ENCODE measurements at places on chromosomes 3 and 15. TPM values are rescaled to one million over a fixed set of nuclear protein-coding genes. Genes with fewer than 3 reads are reported as not detected.

DNA sequence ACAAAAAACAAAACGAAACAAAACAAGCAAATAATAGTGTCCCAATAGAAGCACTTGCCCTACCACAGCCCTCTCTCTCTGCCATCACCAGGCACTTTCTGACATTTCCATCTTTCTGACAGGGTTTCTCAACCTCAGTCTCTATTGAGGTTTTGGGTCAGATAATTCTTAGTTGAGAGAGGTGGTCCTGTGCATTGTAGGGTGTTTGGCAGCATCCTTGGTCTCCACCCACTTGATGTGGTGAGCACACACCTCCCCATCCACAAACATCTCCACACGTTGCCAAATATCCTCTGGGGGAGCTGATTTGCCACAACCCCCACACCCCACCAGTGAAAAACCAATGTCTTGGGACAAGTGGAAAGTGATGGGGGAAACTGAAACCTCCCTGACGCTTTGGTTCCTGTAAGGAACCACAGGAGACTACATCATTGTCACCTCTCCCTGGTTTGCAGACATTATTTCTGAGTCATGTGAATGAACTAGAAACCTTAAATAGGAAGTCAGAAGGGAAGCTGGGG lies 733.7 kb upstream of the CFAP20DC start:
- H3K4me3 ChIP-seq, result no peak overlapping the region
- DNase-seq, result no peak
- H3K27me3 ChIP-seq, result no peaks in the 10 kb centered on the region
- no peaks in the 10 kb centered on the region for H3K36me3 ChIP-seq

- H3K36me3 ChIP-seq, result no peaks in the 10 kb centered on the region
- H3K27ac ChIP-seq, result peak overlapping the region; percentile 66
- H3K27me3 ChIP-seq, result peaks cover 5% of the 10 kb centered on the region
- DNase-seq, result no peak
- peaks cover 3% of the 10 kb centered on the region for H3K4me1 ChIP-seq
- H3K4me3 ChIP-seq, result peak overlapping the region; percentile 88
Measured at GRCh38 chr15:50906954-50907600, 1.4 kb upstream of the AP4E1 start.

DNA sequence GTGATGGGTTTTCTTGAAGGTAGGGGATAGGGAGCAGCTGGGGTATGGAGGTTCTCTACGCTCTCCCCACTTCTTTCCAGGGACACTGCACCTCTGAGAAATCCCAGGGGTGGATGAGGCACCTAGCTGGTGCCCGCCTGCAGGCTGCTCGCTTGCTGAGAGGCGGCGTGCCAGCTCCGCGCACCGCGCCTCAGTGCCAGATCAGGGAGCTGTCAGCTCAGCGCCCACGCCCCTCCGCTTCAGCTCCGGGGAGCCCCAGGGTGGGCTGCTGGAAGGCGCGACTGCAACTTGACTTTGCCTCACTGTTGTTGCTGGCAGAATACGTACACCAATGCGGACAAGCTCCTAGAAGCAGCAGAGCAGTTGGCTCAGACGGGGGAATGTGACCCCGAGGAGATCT lies 345.7 kb upstream of the UMPS start:
- no peak overlapping the region for H3K4me3 ChIP-seq
- no peak for DNase-seq
- H3K27me3 ChIP-seq, result peaks cover 4% of the 10 kb centered on the region
- peak overlapping the region; percentile 62 for H3K27ac ChIP-seq
- H3K4me1 ChIP-seq, result peaks cover 32% of the 10 kb centered on the region

GRCh38 chr15:80188251-80188650 lies 35.5 kb downstream of the FAH start:
- H3K27me3 ChIP-seq, result peaks cover 3% of the 10 kb centered on the region
- peaks cover 32% of the 10 kb centered on the region for H3K4me1 ChIP-seq

DNA sequence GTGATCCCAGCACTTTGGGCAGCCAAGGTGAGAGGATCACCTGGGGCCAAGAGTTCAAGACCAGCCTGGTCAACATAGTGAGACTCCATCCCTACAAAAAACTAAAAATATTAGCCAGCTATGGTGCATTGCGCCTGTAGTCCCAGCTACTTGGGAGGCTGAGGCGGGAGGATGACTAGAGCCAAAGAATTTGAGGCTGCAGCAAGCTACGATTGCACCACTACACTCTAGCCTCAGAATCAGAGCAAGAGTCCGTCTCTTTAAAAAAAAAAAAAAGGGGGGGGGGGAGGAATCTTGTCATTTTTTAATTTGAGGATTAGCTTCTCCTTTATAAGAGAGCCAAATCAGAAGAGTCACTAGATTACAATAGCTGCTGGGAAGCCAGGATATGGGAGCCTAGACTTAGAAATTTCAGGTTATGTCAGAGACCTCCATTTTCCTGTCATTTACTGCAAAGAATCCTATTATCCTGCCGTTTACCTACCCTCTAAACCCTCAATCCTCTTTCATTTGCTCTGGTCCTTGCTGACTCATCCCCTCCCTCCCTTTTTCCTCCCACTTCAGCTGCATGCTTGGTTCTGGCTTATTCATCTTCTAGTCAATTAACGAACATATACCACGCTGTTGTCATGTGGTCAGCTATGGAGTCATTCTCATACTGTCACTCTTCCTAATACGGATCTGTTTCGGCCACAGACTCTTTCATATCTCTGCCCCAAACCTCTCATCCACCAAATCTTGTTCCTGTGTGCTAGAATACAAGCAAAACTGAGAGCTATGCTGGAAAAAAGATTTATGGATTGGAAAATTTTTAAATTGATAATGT lies 83.8 kb upstream of the PPIB start:
- no peaks in the 10 kb centered on the region for H3K36me3 ChIP-seq
- H3K4me1 ChIP-seq, result no peaks in the 10 kb centered on the region
- H3K27ac ChIP-seq, result peak overlapping the region; percentile 65
- H3K27me3 ChIP-seq, result peaks cover 2% of the 10 kb centered on the region

- no peak for DNase-seq
- peak overlapping the region; percentile 98 for H3K27ac ChIP-seq
- H3K27me3 ChIP-seq, result peaks cover 28% of the 10 kb centered on the region
- H3K4me3 ChIP-seq, result peak overlapping the region; percentile 98
- H3K36me3 ChIP-seq, result peaks cover 24% of the 10 kb centered on the region
Measured at GRCh38 chr3:85781806-85782205, 823.0 kb downstream of the CADM2 start.

GRCh38 chr3:184512621-184513020 lies 49.0 kb upstream of the EPHB3 start:
- peak overlapping the region; percentile 45 for H3K4me3 ChIP-seq
- peaks cover 4% of the 10 kb centered on the region for H3K4me1 ChIP-seq

- DNase-seq, result no peak
- H3K27ac ChIP-seq, result no peak overlapping the region
- no peak overlapping the region for H3K4me3 ChIP-seq
- no peaks in the 10 kb centered on the region for H3K27me3 ChIP-seq
- H3K36me3 ChIP-seq, result no peaks in the 10 kb centered on the region
- H3K4me1 ChIP-seq, result no peaks in the 10 kb centered on the region
Measured at GRCh38 chr15:96750361-96750760, 419.9 kb downstream of the NR2F2 start.

DNA sequence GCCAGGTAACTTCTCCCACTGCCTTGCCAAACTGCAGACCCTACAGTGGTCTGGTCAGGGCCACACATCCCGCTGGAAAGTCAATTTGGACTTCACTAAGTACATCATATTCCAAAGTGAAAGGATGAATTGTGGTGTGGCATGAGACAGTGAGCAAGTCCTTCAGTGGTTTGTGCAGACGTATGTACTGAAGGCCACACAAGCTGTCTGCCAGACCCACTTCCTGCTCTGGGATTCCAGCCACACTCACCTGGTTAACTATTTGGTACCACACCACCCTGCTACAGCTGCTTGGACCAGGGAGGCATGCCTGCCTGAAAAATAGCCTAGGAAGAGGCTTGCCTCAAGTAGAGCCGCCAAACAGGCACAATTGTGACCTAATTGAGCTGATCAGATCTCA lies 94.1 kb upstream of the STRIT1 start:
- no peaks in the 10 kb centered on the region for H3K36me3 ChIP-seq
- H3K27me3 ChIP-seq, result no peaks in the 10 kb centered on the region
- H3K4me3 ChIP-seq, result no peak overlapping the region
- no peak overlapping the region for H3K27ac ChIP-seq
- H3K4me1 ChIP-seq, result peaks cover 22% of the 10 kb centered on the region

DNA sequence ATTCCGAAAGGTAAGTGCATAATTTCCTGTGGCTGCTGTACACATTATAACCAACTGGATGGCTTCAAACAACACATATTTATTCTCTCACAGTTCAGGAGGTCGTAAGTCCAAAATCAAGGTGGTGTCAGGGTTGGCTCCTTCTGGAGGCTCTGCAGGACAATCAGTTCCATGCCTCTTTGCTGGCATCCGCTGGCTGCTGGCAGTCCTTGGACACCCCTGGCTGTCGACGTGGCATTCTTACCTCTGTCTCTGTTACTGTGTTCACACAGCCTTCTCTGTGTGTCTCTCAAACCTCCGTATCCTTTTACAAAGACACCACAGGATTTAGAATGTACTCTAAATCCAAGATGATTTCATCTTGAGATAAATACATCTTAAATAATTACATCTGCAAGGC lies 398.8 kb upstream of the ATP10A start:
- H3K36me3 ChIP-seq, result no peaks in the 10 kb centered on the region
- H3K4me1 ChIP-seq, result no peaks in the 10 kb centered on the region
- DNase-seq, result no peak
- H3K27ac ChIP-seq, result no peak overlapping the region

- peaks cover 55% of the 10 kb centered on the region for H3K4me1 ChIP-seq
- H3K27ac ChIP-seq, result peak overlapping the region; percentile 11
- H3K4me3 ChIP-seq, result no peak overlapping the region
- DNase-seq, result no peak
Measured at GRCh38 chr3:195248281-195248680, 22.7 kb downstream of the XXYLT1 start.

DNA sequence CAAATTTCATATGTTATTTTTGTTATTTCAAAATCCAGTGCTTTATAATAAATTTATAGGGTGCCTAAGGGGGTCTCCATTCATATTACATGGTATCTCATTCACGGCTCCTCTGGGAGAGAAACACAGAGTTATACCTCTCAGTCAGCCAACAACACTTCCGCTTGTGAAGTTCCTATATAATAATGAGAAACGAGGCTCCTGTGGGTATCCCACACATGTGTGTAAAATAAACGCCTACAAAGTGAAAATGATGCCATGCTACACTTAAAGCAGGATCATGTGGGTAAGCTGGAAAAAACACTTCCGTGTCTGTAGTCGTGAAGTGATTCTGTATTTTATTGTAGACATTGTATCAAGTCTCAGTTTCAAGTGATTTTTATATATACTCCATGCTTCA lies 218.8 kb upstream of the ICE2 start:
- no peak for DNase-seq
- no peak overlapping the region for H3K4me3 ChIP-seq
- no peaks in the 10 kb centered on the region for H3K36me3 ChIP-seq

FHIT gene
- 15.2 TPM for total RNA-seq

DNA sequence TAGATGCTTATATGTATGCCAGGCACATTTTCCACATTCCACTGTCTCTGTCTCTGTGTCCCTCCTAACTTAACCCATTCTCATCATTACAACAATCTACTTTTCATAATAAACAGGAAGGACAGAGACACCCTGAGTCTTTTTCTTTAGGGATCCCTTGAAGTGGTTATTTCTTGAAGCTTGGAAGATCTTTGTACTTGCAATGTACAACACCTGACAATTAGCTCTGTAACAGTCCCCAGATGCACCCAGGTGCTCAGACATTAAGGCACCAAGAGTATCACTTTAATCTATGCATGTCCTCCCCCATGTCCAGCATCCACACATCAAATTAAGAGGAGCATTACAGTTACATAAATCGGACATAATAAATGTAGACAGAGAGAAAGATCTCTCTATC lies 309.6 kb upstream of the KCNH8 start:
- H3K27me3 ChIP-seq, result no peaks in the 10 kb centered on the region
- DNase-seq, result no peak
- H3K27ac ChIP-seq, result no peak overlapping the region
- H3K4me3 ChIP-seq, result no peak overlapping the region
- no peaks in the 10 kb centered on the region for H3K4me1 ChIP-seq

DNA sequence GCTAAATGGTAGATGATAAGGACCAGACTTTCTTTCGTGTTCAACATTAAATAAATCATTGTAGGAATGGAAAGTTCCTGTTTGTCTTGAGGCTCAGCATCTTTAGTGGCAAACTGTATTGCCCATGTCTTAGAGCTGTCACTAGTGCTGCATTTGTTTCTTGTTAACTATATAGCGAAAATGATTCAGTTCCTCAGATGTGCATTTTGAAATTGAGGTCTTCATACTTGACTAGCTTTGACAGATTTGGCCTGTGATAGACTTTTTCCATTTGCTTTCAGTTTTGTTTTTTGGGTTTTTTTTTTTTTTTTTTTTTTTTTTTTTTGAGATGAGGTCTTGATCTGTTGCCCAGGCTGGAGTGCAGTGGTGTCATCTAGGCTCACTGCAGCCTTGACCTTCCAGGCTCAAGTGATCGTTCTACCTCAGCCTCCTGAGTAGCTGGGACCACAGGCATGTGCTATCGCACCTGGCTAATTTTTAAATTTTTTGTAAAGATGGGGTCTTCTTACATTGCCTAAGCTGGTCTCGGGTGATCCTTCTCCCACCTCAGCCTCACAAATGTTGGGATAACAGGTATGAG lies 9.5 kb upstream of the RPLP1 start:
- peaks cover 2% of the 10 kb centered on the region for H3K27me3 ChIP-seq
- H3K4me1 ChIP-seq, result no peaks in the 10 kb centered on the region
- H3K36me3 ChIP-seq, result no peaks in the 10 kb centered on the region
- no peak overlapping the region for H3K4me3 ChIP-seq

NLGN1 gene
- 50.2 TPM for total RNA-seq

ZNF639 gene
- total RNA-seq, result 34.2 TPM

EAF2 gene
- 1.4 TPM for total RNA-seq

SEMA3G gene
- total RNA-seq, result 0.59 TPM

DNA sequence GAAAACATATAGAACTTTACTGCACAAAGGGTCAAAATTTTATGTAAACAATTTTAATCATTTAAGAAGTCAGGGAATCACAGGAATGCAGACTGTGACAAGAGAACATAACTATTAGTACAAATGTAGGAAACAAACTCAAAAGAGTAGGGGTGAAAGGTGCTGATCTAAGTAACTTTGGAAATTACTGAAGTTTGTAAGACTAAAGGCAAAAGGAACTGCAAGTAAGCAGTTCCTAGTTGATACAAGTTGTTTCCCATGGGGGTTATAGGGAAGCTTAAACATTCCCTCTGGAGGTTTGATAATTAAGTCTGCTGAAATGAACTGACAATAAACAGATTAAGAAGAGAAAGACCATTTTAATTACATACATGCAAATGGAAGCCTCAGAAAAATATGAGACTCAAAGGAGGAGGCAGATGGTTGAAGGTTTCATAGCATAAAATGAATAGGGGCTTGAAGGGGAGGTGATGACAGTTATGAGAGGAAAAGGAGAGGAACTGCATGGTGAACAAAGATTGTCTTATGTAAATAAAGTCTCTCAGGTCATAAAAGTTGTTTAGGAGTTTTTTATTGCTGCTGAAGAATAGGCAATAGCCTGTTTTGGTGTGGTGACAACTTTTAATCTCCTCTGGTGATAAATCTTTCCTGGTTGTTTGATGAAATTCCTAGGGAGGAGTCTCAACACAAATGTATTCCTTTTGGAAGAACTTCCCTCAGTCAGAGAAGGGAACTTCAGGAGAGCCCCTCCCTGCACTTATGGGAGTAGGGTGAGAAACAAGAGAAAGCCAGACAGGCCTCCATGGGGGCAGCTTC lies 17.1 kb downstream of the SETMAR start:
- peaks cover 8% of the 10 kb centered on the region for H3K36me3 ChIP-seq
- H3K4me1 ChIP-seq, result no peaks in the 10 kb centered on the region
- H3K27me3 ChIP-seq, result no peaks in the 10 kb centered on the region
- no peak overlapping the region for H3K4me3 ChIP-seq
- H3K27ac ChIP-seq, result no peak overlapping the region
- no peak for DNase-seq

All from glutamatergic neuron (in vitro differentiated cells).